ENCODE measurements at places on chromosomes 6 and 20. TPM values are rescaled to one million over a fixed set of nuclear protein-coding genes. Genes with fewer than 3 reads are reported as not detected.

- no peak for DNase-seq
Observed at GRCh38 chr6:36478051-36478526, 35.3 kb downstream of the KCTD20 start.

DNA sequence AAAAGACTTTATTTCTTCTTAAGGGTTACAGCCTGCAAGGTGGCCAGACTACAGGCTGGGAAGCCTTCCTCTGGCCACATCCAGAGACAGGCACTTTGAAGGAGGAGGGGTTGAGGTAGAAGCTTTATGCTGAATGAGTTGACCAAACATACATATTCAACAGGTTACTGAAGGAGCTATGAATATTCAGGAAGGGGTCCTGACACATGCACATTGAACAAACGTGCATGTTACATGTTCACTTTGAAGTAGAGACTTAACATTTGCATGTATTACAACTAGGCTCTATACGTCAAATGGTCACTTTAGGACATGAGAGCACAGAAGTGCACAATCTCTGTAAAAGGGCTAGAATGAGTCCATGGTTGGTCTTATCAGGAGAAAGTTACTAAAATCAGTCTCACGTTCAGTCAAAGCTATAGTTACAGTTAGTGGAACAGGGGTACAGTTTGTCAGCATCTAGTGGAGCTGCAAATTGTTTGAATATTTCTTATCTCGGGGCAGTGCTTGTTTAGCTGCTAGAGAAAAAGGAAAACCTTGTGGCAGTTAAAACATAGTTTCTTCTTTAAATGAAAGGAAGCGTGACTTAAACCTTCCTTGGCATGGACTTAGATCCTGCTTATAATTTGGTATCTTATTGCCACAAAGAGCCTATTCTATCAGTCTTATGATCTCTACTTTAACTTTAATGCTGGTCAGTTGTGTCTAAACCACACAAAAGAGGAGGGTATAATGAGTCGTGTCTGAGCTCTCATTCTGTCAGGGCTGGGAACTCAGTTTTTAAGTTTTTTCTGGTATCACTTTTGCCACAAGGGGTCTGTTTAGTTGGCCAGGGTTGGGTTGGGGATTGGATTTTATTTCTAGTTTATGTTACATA lies 4.6 kb upstream of the ZSCAN9 start:
- DNase-seq, result no peak

DNA sequence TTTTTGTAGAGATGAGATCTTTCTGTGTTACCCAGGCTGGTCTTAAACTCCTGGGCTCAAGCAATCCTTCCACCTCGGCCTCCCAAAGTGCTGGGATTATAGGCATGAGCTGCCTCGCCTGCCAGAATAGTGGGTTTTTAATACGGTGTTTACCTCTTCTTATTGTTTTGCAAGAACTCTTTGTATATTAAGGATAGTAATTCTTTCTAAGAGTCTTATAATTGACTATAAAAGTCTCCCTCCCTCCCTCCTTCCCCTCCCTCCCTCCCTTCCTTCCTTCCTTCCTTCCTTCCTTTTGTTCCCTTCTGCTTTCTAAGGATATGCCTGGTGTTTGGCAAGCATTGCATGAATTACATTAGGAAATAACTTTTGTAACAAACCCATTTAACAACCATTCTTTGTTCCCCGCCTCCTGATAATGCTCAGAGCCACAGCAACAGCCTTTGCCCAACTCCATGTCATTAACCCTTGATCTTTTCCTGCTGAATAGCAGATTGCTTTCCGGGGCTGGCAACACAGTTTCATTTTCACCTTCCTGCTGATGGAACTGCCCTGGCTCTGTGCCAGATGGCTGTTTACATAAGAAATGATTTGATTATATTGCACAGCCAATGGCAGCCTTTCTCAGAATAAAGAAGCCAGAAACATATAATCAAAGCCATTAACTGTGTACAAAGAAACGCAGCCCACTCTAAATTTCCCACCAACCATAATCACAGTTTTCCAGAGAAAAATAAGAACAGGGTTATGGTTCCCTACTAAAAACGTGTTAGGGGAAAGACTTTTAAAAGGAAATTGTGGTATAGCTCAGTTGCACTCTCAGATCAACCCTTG lies 143.7 kb upstream of the PTPN1 start:
- no peak for DNase-seq

DNA sequence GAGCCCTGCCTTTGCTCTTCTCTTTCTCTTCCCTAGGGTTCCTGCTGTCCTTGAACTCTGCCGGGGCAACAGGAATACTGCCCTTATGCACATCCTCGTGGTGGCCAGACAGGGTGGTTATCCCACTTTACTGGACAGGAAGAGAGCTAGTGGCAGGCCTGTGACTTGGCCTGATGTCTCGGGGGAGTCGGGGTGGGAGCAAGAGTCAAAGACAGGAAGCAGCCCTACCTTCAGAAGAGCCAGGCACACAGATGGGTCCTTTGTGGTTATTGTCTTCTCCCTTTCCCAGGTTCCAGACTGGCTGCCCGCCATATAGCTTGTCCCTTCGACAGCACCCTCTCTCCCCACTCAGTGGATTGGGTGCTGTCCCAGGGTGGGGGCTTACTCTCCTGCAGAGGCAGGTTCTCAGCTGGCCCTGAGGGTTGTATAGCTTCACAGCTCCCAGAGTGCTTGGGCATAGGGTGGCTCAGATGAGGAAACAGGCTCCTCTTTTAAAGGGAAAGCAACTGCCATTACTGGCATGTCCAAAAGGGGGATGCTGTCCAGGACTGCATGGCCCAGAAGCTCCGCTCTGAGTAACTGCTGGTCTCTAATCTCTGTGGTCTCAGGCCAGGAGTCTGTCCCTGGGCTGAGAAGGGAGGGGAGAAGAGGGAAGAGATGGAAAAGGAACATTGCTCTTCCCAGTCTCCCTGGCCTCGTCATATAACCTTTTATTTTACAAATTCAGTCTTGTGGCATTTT lies 17.3 kb downstream of the PLCG1 start:
- DNase-seq, result no peak

Gene B3GAT2
- 1.6 TPM for polyA plus RNA-seq
